ENCODE measurements at places on chromosomes 3 and 15.

DNA sequence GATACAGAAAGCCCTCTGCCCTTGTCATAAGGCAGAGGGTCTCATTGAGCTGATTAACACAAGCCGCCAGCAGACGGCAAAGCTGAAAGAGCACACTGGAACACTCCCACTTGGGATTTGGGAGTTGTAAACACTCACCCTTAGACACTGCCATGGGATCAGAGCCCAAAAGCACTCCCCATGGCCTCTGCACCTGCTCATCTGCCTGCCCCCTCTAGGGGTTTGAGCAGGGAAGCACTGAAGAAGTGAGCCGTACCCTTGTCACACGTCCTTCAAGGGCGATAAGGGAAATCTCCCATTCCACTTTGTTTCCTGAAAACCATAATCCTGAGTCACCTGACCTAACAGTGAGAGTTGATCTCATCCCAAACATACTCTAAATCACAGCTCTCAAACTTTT lies 14.7 kb downstream of the FSIP1 start:
- no peak for DNase-seq

DNA sequence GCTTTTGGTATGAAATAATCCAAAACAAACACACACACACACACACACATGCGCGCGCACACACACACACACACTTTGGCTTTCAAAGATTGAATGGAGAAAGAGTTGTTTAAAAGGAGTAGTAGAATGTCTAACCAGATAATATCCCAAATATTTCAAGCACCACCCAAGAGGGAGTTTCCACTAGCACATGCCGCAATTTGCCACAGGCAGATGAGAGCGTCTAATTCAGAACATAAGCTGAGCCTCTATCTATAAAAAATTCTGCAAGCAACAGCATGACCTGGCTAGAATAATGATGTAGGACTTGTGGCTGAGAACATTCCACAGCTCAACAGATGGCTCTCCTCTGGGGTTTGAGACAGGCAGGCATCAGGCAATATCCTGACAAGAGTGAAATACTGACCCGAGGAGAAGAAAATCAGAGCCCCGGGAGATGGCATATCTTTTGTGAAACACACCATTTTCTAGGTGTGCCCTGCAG lies 302.5 kb upstream of the GADL1 start:
- no peak for DNase-seq

- no peak for DNase-seq
These were observed 76.9 kb downstream of the CACNA1D start for GRCh38 chr3:53571264-53571663.

GRCh38 chr15:90425726-90426346 lies 37.8 kb downstream of the IQGAP1 start:
- no peak for DNase-seq

DNA sequence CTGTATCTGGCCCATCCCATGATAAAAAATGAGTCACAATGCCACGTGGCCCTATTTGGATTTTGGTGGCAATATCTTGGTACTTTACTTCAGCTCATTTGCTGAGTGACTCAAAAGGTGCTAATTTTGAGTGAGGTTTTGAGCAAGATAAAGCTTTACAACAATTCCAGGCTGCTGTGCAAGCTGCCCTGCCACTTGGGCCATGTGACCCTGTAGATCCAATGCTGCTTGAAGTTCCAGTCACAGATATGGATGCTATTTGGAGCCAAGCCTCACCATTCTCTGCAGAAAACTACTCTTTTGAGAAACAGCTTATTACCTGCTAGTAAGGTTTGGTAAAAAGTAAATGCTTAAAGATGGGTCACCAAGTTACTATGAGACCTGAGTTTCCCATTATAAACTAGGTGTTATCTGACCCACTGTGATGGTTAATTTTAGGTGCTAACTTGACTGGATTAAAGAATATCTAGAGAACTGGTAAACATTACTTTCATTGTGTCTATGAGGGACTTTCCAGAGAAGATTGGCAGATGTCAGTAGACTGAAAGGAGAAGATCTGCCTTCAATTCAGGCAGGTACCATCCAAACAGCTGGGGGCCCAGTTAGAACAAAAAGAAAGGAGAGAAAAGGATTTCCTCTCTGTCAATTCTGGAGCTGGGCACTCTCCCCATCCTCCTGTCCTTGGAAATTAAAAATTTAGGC lies 1083.9 kb downstream of the DIPK2A start:
- DNase-seq, result no peak

DNA sequence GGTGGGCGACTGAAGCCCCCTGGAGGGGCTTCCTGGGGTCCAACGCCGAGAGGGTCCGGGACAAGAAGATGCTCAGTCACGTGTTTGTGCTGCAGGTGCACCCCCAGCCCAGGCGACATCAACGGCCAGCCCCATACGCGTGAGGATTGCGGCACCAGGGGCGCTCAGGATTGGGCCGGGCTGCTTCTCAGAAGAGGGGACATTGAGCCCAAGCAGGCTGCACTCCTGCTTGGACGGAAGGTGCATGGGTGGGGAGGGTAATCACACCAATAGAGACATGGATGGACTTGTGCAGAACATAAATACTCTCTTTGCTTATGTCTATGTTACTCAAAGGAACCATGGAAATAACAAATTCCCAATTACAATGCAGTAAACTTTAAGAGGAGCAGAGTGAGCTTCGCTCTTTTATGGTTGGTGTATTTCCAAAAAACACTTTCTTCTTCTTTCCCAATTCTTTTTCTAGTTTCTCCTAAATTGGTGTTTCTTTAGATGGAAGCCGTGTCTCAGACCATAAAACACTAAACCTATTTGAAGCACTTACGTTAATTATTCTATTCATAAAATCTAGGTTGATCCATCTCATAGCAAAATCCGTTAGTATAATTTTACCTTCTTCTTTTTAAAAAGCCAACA lies 182.7 kb downstream of the GOLGA6L6 start:
- DNase-seq, result no peak

DNA sequence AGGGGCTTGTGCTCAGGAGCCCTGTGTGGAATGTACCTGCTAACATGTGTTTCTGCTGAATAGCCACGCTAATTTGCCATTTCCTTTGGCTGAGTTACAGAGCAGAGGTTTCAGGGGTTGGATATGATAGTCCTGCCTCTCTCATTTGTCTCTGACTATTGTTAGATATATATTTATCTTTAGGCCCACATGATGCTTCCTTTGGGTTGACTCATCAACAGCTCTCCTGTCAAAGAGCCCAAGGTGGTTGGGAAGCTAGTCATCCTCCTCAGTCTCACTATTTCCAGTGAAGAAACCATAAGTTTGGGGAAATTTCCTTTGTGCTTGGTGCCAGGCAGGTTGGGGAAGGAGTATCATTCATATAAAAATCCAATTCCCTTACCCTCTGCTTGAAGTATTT lies 1194.6 kb downstream of the ZPLD1 start:
- no peak for DNase-seq

- DNase-seq, result no peak
These were observed 6.1 kb upstream of the KPNA1 start for GRCh38 chr3:122520861-122521260.

- DNase-seq, result no peak
These were observed 999 bp upstream of the KIF7 start for GRCh38 chr15:89656116-89656815.

DNA sequence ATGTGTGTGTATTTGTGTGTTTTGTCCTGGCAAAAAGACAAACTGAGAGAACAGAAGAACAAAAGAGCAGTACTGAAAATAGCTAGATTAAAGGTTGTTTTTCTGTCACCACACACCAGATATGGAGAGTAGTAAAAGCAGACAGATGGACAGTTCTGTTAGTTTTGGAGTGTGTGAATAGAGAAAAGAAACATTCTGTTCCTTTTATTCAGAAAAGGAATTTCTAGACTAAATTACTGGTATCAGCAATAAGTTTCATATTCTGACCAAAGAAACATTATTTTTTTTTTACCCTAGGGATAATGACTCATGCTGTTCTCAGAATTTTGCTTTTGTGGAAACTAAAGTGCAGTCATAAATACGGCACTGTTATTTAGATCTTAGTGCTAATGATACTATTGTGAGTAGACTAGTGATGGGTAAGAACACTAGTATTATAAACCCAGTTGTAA lies 32.9 kb downstream of the PIK3CA start:
- DNase-seq, result no peak

GRCh38 chr15:40332113-40332781 lies 8.5 kb downstream of the CCDC9B start:
- no peak for DNase-seq
